ENCODE measurements at places on chromosomes 2 and 18.
A peak's percentile ranks its signal among the peaks of the same experiment; 100 is the strongest.

DNA sequence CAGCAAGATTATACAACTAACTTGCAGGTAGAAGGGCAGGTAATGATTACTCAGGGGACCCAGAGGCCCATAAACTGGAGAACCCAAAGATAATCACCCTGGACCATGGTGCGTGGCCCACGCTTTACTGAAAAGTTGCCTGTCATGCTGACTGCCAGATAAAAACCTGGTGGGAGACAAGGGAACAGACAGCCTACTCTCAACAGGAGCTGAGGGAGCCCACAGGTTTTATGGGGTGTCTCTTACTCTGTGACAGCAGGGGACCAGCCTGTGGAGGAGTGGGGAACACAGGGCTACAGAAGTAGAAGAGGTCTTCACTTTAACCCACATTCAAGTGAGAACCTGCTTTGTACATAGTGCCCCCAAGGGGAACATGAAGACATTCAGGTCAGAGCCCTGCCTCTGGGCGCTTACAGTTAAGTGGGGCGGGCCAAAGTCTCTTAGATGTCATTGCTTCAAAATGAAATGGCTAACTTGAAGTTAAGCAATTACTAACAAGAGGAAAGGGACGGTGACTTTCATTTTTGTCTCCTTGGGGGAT is 60.4 kb downstream of the DHRS9 start:
- DNase-seq = no peak

DNA sequence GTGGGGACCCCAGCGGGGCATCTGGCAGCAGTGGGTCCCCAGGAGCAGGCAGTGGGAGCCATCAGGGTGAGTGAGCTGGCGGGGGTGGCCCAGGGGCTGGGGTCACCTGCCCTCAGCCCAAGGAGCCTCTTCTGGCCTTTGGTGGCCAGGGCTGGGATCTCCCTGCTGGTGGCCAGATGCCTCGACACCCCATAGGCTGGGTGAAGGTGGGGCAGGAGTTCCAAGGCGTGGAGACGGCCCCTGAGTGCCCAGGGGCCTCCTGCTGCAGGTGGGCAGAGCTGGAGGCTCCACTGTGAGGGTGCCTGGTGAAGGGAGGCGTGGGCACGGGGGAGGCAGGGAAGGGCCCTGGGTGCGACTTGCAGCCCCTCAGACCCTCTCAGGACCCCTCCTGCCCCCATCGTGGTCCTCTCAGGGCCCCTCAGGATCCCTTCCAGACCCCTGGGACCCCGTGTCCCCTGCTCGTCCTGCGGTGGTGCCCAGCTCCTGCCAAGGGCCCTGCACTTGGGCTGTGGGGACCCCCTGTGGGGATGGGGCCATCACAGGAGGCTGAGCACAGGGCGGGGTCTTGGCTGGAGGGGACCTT is 5.0 kb upstream of the GPR35 start:
- DNase-seq = no peak

DNA sequence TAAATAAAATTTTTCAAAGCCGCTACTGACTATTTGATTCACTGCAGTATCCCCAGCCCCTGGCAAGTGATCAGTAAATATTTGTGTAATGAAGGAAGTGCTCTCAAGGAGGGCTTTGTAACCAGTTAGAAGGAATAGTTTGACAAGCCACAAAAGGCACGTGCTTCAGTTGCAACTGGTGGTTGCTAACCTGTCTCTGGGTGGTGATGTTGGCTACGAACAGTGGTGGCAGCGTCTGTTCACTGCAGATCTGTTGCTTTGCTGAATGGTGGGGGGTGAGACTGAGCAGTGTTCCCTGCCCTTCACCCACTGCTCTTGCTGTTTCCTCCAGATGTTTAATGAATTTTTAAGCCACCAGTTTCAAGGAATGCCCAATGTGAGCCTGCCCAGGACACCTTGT is 73.9 kb upstream of the SIX2 start:
- DNase-seq = no peak

- DNase-seq = peak; percentile 37
Observed at GRCh38 chr2:217394510-217395351, 534.9 kb upstream of the TNP1 start.

DNA sequence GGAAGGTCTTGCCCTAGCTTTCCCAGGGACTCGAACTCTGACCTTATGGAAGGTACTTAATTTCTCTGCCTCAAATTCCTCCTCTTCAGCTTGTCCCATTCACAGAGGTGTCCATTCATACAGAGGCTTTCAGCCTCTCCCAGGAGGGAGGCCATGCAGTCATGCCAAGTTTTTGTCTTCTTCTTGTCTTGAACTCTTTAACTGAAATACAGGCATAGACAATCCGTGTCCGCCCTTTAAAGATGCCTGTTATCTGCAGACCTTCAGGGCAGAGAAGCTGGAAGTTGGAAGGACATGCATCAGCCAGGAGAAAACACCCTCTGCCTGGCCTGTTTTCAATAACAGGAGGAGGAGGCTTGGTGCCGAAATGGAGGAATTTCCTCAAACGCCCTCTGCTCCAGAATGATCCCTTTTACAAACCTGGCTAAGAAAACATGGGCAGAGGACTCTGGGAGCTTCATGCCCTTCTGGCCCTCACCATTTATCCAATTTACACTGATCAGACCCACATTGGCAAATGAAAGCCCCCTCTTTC is 308.3 kb downstream of the MYCN start:
- DNase-seq = no peak

All from EL (cell line).